ENCODE measurements at places on chromosomes 2 and 18.

- DNase-seq, result no peak
Observed at GRCh38 chr2:113240915-113241911, 37.5 kb downstream of the PAX8 start.

GRCh38 chr2:1940679-1941078 lies 196.4 kb upstream of the PXDN start:
- DNase-seq, result no peak

GRCh38 chr2:29747786-29748470 lies 173.5 kb downstream of the ALK start:
- no peak for DNase-seq

GRCh38 chr2:18957909-18958308 lies 368.5 kb upstream of the NT5C1B start:
- no peak for DNase-seq

GRCh38 chr2:98457045-98457696 lies 12.5 kb downstream of the INPP4A start:
- DNase-seq, result no peak

GRCh38 chr2:134838143-134838620 lies at the start of gene ACMSD:
Gene ACMSD, plus strand, starts transcription at chr2:134838616. Its CDS starts 67 bp downstream, at chr2:134838683.
- no peak for DNase-seq
